SK-MEL-5 (cell line): ENCODE measurements at places on chromosomes 12 and 14. TPM values are rescaled to one million over a fixed set of nuclear protein-coding genes. Genes with fewer than 3 reads are reported as not detected.

DNA sequence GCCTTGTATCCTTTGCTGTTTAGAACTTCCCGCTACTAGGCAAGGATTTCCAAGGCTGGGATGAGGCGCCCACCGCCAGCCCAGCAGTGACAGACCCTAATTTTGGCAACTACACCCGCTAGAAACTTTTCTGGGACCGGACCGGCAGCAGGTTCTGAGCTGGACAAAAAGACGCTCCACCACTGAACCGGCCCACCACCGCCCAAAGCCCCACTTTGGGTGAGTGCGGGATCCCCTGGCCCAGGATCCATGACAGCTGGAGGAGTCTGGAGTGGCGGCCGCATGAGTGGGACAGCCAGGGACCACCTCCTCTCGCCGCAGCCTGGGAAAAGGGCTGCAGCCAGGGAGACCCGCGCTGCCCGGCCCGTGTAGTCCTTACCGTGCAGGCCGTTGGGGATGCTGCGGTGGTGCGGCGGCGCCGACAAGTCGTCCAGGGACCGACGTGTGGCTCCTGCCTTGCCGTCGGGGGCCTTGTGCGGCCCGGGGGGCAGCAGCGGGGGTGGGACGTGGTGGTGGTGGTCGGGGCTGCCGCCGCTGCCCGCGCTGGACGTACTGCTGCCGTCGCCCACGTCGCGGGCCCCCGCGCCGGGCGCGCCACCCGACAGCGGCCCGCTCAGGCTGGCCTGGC is 1.1 kb downstream of the CCDC85C start:
- no peak for DNase-seq

- no peak for DNase-seq
Observed at GRCh38 chr12:111444925-111445725, 39.4 kb downstream of the SH2B3 start.

The KITLG gene
- total RNA-seq: 10.3 and 12.5 TPM in 2 replicates

DNA sequence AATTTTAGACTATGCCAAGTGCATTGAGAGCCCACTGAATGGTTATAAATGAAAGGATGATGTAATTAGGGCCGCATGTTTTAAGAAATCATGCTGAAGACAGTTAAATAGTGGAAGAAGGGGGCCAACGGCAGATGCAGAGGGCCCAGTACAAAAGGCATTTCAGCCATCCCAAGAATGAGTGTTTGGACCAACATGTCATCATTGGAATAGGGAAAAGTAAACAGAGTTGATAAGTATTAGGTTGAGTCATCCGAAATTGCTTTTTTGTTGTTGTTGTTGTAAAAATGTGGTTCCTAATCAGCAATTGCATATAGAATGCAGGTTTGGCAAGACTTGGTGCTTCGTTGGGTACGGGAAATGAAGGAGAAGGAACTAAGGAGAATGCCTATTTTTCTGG is 29.5 kb downstream of the BMP4 start:
- no peak for DNase-seq

DNA sequence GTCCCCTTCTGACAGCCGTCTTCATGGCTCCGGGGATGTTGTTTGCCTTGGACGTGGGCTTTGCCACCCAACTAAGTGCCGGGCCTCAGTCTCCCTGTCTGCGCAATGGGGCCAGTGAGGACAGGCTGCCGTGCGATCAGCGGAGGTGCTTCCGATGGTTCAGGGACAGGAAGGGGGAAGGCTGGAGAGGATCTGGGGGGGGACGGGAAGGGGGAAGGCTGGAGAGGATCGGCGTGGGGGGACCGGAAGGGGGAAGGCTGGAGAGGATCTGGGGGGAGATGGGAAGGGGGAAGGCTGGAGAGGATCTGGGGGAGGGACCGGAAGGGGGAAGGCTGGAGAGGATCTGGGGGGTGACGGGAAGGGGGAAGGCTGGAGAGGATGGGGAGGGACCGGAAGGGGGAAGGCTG is 3.4 kb downstream of the MMP17 start:
- DNase-seq: peak; percentile 51

The CPNE6 gene
- total RNA-seq: not detected in 2 replicates

DNA sequence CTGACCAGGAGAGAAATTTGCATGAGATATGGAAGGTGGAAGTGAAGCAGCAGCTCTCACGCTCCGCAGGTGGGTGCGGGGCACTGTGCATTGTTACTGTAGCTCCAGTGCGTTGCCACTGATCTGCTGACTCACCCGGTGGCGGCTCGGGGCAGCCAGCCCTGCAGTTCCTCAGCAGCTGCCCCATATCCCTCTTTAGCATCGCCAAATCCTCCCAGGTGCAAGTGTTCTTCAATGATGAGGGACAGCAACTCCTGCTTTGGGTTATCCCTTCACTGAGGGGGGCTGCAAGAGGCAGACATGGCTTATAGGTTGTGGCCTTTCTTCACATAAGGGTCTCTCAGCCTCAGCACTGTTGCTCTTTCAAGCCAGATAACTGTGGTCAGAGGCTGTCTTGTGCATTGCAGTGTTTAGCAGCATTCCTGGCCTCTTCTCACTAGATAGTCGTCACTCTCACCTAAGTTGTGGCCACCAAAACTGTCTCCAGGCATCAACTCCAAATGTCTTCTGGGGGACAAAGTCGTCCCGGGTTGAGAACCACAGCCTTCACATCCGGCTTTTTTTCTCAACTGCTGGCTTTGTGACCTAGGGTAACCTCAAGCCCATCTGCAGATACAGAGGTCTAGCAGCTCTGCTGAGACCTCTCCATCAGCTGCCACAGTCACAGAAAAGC is 180.8 kb downstream of the EFCAB11 start:
- no peak for DNase-seq

The TMEM233 gene
- total RNA-seq: 0.03 TPM in 1 of 2 replicates, not detected in the other

GRCh38 chr12:46386360-46386867 is 13.8 kb upstream of the SLC38A2 start:
- no peak for DNase-seq

DNA sequence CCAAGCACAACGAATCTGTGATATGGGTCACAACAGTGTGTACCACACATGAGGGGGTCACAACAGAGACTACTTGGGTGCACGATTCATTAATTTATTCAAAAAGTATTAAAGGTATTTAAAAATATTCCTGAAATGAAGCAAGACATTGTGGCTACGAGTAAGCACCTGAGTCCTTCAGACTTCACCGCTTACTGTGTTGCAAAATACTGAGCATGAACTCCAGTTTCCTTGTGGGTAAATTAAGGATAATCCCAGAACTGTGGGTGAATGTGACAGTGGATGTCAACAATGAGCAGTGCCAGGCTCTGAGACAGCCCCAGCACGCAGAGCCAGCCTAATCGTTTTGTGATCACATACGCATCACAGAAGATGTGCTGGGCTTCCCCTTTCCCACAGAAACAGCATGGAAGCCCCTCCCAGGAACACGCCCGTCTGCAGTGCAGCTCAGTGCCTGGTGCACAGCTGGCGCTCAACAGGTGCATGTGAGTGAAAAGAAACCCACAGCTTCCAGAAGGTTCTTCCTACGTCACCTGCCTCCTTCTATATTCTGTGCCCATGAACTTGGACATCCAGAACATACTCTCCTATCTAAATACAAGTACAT is 29.1 kb downstream of the CDC42BPB start:
- no peak for DNase-seq

GRCh38 chr14:45123271-45123670 is 11.0 kb downstream of the FKBP3 start:
- no peak for DNase-seq

The AMN1 gene
- total RNA-seq: 15.4 and 18.2 TPM in 2 replicates

GRCh38 chr12:112822056-112822455 is 30.5 kb downstream of the RPH3A start:
- DNase-seq: no peak

GRCh38 chr14:57987596-57988300 is 121.9 kb upstream of the SLC35F4 start:
- DNase-seq: no peak

The CEBPE gene
- not detected in 2 replicates for total RNA-seq

The MYH6 gene
- total RNA-seq: not detected in 2 replicates

DNA sequence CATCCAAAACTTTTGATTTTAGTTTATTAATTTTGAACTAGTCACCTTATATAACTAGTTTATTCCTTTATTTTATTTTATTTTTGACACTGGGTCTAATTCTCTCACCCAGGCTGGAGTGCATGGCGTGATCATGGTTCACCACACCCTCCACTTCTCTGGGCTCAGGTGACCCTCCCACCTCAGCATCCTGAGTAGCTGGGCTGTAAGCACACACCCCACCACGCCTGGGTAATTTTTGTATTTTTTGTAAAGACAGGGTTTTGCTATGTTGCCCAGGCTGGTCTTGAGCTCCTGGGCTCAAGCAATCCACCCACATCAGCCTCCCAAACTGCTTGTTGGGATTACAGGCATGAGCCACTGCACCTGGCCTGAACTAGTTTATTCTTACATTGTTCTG is 17.3 kb downstream of the PCNX1 start:
- DNase-seq: no peak

DNA sequence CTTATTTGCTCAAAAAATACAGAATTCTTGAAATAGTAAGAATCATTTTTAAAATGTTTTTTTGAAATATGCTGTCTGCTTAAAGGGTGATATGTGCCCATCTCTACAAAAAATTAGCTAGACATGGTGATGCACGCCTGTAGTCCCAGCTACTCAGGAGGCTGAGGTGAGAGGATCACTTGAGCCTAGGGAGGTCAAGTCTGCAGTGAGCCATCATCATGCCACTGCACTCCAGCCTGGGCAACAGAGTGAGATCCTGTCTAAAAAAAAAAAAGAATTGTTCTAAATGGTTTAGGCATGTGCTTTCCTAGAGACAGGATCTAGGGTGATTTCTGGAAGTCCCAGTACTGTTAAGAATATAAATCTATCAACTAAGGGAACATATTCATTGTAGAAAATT is 75.6 kb upstream of the HECTD1 start:
- DNase-seq: no peak

GRCh38 chr14:75837151-75837787 is 144.5 kb downstream of the TGFB3 start:
- no peak for DNase-seq

DNA sequence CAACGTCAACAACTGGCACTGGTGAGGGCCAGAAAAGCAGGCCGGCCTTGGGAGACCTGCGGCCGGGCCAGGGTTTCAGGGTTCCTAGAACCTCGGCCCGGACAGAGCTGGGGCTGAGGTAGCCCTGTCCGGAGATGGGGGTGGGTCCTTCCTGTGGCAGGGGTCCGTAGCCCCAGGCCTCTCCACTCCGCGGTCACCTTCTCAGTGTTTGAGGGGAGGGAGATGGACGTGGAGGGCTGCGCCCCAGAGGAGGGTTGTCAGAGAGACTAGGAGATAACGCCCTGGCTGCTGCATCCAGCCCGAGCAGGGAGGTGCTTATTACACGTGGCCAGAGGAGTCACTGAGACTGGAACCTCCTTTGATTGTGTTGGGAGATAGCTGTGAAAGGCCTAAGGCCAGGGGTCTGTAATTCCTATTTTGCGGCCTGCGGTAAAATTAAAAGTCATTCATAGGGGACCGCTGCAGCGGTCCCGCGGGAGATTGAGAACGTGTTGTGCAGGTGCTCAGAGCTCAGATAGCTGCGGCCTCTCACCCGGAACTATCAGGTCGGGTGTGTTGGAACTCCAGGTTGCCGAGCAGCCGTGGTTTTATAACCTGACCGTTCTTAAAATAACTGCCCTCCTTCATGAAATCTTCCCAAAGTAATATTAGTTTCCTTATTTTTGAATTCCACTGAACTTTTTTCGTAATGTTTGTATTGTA is 507 bp downstream of the AHSA1 start:
- peak; percentile 21 for DNase-seq
